ENCODE measurements at places on chromosomes 7 and 10.

- no peak for DNase-seq
Measured at GRCh38 chr7:90401989-90402388, 1.3 kb upstream of the CLDN12 start.

DNA sequence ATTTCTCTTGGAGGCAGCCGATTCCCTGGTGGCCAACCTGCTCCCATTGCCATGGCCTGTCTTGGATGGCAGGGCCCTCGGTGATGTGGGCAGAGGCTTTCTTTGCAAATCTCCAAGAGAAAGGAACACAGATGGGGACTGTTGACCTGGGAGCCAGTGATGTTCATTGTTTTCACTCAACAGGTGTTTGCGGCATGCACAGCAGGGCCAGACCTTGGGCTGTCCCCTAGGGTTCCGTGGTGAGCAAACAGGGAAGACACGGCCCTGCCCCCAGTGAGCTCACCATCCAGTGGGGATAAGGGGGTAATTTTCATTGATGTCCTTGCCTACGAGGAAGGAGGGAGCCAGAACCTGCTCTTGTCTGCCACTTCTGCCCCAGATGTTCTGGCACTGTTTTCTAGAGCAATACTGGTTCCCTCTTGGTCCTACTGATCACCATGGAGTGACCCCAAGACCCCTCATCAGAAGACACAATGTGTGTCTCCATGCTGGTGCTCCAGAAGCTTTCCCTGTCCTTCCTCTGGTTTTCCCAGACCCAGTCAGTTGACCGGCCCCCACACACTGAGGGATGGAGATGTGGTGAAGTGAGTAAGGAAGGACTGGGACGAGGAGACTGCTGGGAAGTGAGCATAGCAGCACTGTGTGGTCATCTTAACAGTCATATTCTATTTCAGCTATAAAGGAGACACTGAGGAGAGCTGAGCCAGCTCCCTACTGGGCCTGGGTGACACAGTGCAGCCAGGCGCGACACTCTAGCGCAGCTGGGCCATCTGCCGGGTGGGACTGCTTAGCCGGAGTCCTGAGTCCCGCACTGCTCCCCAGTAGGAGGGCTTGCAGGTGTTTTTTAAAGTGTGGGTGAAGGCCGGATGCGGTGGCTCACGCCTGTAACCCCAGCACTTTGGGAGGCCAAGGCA is 20.4 kb upstream of the FIGNL1 start:
- DNase-seq, result no peak

DNA sequence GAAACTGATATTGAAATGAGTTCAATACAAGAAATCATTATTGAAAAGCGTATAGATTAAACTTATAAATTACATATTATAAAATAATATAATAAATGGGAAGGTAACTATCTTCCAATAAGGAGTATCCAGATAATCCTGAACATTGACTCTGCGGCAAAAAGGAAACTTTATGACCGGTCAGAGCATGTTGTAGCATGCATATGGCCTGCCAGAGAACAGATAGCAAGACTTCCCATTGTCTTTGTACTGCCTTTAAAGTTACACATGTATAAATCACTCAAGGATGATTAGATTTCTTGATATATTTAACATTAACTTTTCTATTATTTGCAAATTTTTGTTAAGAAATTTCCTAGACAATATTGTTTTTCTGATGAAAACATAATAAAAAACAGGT is 56.2 kb upstream of the ETV1 start:
- no peak for DNase-seq

DNA sequence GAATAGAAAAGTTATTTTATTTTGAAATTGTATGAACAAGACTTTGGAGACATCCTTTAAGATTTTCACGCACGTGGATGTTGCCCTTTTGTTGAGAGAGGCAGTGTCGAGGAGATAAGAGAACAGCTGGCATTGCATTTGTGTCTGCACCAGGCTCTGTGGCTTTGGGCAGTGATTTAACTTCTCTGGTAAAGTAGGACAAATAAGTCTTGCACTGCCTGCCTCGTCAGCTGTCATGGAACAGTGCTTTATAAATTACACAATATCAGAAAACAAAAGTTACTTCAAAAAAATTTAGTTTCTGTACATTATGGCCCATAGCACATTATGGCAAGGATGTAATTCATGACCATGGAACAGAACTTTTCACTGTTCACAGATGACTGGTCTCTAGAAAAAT is 20.1 kb downstream of the SNX10 start:
- DNase-seq, result no peak

DNA sequence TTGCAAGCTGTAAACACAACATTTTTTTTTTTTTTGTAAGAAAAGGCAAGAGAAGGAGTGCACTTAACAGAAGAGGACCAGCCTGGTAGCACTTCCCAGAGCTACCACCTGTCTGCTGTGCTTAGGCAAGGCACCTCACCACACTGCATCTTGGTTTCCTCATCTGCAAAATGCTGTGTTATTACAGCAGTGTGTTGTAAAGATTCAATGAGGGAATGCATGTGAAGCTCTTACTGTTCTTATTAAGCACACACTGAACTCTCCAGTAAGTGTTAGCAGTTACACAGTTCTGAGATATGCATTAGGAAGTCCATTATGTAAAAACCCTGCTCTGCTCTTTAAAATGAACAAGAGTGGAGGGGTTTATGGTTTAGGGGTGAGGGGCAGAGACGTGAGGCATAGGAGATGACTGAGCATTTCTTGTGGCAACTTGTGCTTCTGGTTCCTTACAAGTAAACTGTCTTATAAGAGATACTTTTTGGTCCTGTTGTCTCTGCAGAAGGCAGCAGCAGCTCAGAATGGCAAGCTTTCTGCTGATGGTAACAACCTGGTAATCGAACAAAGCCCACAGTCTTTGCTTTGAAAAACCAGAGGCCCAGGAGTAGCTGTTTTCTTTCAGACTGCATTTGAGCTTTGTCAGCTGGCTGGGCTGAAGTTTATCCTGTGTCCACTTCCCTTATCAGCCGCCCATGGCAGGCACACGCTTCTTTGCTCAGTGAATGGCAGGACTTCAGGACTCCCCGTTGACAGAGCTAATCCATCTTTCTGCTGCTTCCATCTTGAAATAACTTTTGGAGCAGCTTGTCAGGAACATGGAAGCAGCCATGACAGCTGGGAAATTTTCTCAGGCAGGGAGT is 98.8 kb upstream of the BMPER start:
- peak; percentile 23 for DNase-seq

DNA sequence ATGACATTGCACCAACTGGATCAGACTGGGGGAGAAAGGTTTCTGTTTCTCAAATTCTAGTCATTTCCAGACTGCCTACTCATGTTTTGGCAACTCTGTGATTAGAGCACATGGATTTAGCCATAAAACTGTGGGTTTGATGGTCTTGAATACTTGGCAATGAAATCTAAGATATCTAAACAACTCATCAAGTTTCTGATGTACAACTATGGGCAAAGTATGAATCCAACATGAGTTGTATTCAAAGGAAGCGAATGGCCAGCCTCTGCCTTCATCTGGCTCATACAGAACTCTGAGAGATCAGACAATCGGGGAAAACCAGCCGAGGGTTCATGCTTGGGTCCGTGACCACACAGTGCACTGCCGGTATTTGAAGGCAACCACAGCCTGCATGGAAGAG is 144.3 kb downstream of the ADAM12 start:
- DNase-seq, result no peak

- no peak for DNase-seq
Measured at GRCh38 chr7:106757846-106758245, 96.9 kb upstream of the CCDC71L start.

DNA sequence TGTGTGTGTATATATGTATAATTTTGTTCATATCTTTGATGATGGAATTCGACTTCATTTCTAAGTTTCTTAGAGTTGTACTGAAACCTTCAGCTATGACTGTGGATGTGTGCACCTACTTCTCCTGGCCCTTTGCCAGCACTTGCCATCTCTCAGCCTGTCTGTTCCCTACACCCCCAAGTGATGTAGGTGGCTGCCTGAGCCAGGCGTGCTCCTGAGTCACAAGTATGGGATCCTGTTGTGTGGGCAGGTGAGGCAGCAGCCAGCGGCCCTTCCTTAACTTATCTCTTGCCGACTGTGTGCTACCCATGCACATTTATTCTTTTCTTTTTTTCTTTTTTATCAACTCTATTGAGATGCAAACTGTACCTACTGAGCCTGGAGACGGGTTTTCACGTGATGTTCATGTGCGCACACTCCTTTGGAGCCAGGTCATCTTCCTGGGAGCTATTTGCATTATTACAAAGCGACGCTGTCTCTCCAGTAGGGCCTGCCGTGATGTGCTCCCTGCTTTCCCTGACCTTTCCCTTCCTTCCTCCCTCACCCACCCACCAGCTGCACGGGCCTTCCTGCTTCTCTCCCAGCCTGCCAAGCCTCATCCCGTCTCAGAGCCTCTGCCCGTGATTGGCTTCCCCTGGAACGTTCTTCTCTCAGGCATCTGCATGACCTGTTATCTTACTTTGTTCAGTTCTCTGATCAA is 31.3 kb upstream of the GALNT11 start:
- DNase-seq, result no peak

- no peak for DNase-seq
Measured at GRCh38 chr7:153151766-153152165, 392.2 kb downstream of the ACTR3B start.

DNA sequence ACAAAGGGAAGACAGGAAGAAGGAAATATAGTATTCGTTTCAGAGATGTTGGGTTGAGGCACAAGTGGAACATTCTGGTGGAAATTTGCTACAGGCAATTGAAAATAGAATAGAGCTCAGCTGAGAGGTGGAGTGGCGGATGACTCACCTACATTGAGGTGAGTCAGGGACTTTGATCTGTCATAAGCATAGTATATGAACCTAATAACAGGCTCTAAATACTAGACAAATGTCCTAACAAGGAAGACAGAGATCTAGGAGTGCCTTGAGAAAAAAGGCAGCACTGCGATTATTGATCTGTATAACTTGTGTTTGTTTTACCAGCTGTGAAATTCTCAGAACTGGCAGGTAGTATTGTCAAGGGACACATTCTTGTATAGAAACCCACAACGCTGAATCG is 907 bp upstream of the IFRD1 start:
- DNase-seq, result no peak

DNA sequence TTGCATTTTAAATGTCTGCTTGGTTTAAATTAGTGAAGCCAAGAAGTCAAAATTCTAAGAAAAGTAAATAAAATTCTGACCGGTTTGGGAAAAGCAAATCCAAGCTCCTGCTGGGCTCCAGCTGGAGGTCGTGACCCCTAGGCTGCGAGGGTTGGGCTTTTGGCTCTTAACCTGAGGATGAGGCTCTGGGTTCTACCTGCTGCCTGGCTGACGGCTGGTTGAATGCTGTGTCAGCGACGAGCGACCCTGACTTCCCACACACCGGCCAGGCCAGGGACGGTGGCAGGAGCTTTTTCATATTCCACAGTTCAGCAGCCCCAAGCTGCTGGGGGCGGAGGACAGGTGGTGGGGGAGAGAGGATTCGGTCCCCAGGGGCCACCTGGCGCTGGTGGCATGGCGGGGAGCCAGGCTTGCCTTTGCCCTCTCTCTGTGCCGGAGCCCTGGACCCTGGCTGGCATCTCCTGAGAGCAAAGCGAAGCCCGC is 843 bp upstream of the PLPP4 start:
- DNase-seq, result no peak

GRCh38 chr10:129972966-129973673 is 9.0 kb upstream of the EBF3 start:
- DNase-seq, result no peak

DNA sequence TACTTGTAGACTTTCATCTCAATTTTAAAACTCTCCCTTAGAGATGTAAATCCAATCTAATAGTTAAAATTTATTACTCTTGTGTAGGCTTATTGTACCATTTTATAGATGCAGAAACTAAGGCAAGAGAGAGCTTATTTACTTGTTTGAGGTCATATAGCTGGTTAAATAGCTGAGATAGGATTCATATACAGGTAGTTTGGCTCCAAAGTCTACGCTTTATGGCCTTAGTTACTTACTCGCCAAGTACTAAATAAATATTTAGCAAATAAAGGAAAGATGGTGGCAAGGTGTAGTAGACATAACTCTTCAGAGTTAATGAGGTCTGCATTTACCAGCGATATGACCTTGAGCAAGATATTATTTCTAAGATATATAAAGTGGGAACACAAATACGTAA is 86.8 kb downstream of the HBP1 start:
- no peak for DNase-seq

- peak; percentile 32 for DNase-seq
Measured at GRCh38 chr10:118241229-118242137, 100.6 kb downstream of the FAM204A start.
